ENCODE measurements at places on chromosomes 5 and 9.

DNA sequence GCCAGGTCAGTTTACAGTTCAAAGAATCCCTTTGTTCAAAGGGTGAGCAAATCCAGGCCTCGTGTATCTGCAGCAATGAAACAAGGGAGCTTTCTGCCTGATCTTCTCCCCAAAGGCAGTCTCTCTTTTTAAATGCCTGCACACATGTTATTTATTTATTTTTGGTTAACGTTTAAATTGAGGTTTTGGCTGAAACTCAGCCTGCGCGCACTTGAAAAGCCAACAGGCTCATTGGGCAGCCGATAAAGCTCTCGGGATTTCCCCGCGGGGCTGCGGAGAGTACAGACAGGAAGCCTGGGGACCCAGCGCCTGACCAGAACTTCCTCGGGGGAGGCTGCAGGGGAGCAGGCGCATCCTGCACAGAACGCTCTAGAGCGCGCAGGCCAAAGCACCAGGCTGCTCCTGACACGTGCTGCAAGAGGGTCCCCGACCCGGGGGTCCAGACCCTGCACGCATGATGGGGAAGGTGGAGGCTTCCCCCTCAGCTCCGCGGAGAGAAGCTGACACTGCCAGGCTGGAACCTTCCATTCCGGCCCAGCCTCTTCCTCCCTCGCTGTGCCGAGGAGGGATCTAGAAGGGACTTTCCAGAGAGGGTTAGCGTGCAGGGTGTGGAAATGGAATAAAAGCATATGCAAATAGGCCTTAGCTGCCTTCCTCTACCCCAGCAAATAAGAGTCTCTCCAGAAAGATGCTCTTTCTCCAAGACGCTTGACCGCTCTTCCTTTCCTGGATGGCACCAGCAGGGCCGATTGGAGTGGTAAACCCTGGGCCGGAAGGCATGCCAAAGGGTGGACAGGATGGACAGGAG is 46.1 kb downstream of the PTTG1 start:
- peak; percentile 60 for DNase-seq

- DNase-seq: no peak
These were observed 46.3 kb upstream of the PALM2AKAP2 start for GRCh38 chr9:109733690-109734089.

GRCh38 chr9:114860187-114860586 is 54.3 kb upstream of the TNFSF15 start:
- DNase-seq: no peak

DNA sequence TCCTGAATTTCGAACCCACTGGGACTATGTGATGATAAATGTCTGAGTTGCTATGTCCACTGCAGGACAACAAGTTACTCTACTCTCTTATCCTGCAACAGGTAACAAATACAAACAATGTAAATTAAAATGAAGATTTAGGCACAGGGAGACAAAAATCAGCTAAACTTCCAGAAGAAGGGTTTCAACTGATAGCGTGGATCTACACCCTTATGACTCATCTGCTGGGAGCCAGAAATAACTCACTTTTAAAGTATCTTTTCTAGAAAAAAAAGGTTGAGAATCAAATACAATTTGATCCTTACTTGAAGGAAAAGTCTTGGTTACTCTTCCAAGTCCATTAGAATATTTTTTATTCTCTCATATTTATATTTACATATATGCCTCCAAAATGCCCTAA is 21.4 kb downstream of the PJA2 start:
- DNase-seq: no peak

- DNase-seq: no peak
These were observed 258.7 kb upstream of the CLINT1 start for GRCh38 chr5:158117467-158118160.

DNA sequence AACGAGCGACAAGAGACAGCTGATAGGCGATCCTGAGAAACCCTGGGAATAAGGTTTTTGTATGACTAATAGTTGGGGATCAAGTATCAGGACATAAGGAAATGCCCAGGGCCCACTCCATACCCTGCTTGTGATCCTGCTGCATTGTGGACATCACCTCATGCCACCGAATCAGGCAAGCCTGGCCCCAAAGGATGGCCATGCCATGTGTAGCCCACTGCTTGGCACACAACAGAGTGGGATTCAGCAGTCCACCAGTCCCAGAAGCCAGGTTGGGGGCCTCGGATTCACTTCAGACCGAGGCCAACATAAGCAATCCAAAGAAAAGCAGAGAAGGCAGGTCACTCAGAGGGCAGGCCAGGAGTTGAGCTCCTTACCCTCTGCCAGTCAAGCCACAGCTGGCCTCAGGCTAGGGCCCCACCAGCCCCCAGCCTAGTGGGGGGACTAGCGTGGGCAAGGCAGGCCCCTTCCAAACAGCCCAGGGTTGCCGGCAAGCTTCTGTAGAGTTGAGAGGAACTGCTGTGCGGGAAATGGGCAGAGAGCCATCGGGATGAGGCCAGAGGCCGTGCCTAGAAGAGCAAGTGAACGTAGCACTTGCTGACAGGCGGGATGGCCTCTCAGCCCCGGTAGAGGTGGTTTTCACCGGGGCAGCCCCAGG is 5.0 kb downstream of the NOP16 start:
- no peak for DNase-seq

DNA sequence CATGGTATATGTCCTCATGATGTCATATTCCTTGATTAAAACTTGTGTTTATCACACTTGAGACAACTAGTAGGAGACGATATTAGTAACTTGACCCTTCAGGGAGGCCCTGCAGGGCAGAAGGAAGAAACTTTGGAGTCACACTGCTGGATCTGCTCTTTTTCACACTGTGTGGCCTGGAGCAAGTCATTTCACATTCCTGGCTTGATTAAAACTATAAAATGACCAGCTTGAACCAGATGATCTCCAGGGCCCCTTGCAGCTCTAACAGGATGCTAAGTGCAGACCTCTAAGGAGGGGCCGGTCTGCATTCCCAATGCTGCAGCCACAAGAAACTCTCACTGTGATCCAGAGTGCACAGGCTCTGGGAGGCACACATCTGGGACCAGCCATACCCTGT is 146.4 kb upstream of the ZNF366 start:
- DNase-seq: no peak

- DNase-seq: no peak
These were observed 193.8 kb upstream of the ZNF618 start for GRCh38 chr9:113682297-113682771.

DNA sequence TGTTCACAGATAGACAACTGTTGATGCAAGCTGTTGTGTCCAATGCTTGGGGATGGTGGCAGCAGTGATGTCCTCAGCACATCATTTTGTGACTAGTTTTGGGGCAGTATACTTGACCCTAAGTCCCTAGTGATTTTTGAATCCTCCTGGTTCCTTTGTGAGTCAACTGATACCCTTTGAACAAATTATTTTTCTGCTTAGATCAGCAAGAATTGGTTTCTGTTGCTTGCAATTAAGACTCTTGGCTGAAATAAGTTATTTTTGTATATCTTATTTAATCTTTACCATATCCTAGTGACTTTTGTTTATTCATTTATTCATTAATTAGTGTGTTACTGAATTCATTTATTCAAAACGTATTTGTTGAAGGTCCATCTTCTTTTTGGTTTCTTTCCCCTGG is 392.0 kb upstream of the SGCD start:
- DNase-seq: no peak

- DNase-seq: no peak
These were observed 25.3 kb downstream of the GLRA1 start for GRCh38 chr5:151899399-151899798.

Data from stimulated activated CD4-positive, alpha-beta T cell treated with anti-CD3 and anti-CD28 coated beads, Interleukin-1b, Interleukin-23, amount 100 ng/mL, for 1 hour (primary cell).